ENCODE measurements at places on chromosomes 12 and 14.

DNA sequence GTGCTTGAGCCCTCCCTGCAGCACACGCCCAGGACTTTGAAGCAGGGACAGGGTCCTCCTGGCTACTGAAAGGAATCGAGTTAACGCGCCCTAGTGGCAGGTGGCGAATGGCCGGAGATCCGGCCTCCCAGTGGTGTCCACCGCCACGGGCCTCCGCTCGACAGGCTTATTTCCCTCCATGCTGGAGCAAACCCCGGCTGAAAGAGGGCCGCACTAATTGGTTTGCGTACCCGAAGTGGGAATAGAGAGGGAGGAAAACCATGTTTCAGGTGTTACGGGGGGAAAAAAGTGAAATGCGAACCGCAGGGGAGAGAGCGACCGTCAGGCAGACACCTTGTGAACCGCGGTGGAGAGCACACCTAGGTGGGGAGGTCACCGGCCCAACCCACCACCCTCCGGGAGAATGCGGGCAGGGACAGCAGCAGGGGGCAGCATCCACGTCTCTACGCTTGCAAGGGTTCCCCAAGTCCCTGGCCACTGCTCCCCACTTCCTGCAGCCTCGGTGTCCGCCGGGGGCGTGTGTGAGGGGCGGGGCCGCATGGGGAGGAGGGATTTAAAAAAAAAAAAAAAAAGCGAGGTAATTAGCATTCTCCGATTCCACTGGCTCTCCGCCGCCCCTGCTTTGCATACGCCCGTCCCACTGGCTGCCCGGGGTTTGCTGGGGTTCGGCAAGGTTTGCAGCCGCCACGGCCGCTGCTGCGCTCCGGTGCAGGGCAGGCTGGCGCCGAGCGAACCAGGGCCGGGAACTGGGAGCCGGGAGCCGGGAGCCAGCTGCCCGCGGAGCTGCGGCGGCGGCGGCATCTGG, 224.6 kb upstream of the CRY1 start:
- DNase-seq: peak; percentile 94

GRCh38 chr14:34981743-34982420, 910 bp upstream of the SRP54 start:
- peak; percentile 73 for DNase-seq

DNA sequence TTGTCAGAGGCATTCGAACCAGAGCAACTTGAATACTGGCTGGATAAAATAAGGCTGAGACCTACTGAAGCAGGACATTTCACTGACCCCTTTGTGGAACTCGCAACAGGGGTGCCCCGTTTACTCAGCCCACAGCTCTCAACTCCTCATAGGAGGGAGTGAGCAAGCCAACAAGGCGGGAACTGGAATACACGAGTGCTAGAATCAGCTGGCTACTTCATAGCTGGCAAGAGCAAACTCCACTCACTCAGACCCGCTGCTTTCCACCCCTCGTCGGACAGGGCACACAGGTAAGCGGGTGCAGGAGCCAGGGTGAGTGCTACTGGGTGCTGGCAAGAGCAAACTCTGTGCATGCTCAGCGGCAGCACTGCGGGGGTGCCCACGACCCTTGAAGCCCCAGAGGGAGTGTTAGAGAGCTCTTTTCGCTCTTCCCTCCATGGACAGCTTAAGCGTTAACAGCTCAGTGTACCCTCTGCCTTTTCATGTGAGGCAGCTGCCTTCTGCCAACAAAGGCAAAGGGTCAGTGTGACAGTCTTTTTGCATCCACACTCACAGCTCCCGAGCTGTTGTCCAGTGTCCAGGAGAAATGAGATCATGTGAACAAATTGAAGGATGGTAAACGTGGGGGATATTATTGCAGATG, 15.7 kb downstream of the CAPZA3 start:
- no peak for DNase-seq

DNA sequence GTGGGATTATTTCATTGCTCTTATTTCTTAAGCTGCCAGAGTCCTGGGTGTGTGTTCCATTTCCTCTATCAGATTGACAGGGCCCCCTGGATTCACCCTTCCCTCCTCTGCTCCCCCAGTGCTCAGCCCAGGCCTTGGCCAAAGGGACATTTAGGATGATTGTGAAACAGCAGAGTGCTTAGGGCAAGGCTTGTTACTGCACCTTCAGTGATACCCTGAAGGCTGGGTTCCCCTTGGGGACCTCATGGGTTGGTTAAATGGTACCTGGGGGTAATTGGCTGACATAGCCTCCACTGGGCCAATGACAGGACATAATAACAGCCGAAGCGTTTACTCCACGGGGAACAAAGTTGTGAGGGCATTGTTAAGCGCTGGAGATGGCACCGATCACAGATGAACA, 1.3 kb upstream of the KRT72 start:
- DNase-seq: no peak

- peak; percentile 23 for DNase-seq
Measured at GRCh38 chr12:25959071-25959961, 834 bp downstream of the RASSF8 start.

DNA sequence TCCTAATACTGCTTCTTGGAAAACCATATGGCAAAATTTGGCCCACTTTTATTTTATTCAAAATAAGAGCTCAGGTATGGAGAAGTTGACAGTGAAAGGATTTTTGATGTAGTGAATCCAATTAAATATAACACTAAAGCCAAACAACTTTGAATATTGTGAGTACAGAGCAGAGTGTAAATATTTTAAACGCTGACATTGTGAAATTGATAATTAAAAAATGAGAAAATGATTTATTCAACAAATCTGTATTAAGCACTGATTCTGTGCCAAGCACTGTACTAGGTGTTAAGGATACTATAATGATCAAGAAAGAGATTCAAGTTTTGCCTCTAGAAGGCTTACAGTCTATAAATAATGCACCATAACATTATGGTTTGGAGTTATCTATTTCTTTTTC, 50.5 kb downstream of the ATL1 start:
- DNase-seq: no peak

DNA sequence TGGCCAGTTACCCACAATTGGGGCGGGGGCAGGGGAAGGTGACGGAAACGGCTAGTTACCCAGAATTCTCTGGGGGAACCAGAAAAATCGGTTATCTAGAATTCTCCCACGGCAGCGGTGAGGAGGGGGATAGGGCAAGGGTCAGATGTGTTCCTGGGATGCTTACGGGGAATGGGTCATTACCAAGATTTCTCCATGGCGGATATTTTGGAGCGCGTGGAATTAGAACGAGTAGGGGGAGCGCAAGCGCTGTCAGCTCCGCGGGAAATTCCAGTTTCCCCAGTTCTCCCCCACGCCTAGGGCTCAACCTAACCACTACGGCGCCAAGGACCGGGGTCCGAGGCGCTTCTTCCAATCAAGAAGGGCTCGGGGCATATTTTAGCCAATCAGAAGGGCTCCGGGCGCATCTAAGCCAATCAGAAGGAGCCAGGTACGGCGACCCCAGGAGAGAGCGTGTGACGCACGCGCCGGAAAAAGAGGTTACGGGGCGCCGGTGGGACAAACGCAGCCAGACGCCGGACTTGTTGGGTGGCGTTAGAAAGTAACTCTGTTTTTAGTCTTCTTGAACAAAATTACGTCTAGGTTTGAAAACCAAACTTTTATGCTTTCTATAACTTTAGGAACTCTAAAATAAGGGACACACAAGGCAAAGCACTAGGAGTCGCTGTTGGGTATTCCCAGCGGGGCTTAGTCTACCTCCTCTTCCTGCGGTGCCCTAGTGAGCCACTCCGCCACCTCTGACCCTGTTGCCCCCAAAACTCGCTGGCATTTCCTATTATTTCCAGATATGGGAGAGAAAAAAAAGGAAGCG, at the start of gene PAN2:
PAN2 (minus strand) TSS at position 322 of the 811 bp plus-strand sequence. CDS start 906 bp downstream, outside the sequence.
- DNase-seq: peak; percentile 99

- DNase-seq: peak; percentile 63
Measured at GRCh38 chr12:22334410-22335100, at the start of gene ST8SIA1. TSS of gene ST8SIA1 (minus strand) at chr12:22334707. CDS start at chr12:22334232, 475 bp downstream.

GRCh38 chr12:57803319-57803893, 15.1 kb downstream of the AVIL start:
- peak; percentile 55 for DNase-seq

DNA sequence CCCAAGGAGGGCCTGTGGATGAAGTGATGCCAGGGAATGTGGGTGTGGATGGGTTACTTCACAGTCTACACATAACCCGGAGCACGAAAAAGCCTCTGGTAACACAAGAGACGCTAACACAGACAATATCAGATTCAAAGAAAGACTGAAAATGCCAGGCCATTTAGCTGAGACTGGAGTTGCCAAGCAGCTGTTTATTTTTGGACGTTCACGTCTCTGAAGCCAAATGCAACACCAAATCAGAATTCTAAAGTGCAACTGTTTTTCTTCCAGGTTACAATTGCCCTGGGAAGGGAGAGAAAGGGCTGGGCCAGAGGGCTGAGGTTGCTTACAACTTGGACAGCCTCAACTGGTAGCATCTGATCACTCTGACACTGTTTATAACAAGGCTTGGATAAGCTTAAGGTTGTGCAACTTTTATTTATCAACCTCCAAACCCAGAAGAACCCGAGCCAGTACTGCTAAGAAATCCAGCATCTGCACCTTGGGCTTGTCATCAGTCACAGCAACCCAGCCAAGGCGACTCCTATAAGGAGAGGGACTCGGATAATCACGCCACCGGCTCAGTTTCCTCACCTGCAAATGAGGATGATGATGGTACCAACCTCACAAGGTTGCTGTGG, 24.8 kb downstream of the NUAK1 start:
- no peak for DNase-seq
